Brain pericyte (primary cell): ENCODE measurements at places on chromosomes 12 and 14.

GRCh38 chr14:54936816-54937215 is 34.2 kb upstream of the GCH1 start:
- DNase-seq: no peak

DNA sequence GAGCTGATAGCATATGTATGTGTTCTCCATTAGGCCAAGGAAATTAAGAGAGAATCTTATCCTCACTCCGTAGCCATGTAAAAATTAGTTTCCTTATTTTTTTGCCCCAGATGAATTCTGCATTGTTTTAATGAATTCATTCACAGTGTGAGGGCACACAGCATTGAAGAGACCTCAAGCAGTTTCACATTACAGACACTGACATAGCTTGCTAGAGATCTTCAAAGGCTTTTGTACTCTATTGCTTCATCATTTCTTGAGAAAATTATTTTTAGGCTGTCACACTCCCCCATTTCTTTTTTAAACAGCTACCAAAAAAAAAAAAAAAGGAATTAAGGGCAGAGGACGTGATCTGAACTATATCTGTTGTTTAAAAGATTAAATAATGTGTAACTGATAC is 251.1 kb downstream of the BCAT1 start:
- no peak for DNase-seq

GRCh38 chr14:29584992-29585391 is 342.7 kb downstream of the PRKD1 start:
- peak; percentile 33 for DNase-seq

DNA sequence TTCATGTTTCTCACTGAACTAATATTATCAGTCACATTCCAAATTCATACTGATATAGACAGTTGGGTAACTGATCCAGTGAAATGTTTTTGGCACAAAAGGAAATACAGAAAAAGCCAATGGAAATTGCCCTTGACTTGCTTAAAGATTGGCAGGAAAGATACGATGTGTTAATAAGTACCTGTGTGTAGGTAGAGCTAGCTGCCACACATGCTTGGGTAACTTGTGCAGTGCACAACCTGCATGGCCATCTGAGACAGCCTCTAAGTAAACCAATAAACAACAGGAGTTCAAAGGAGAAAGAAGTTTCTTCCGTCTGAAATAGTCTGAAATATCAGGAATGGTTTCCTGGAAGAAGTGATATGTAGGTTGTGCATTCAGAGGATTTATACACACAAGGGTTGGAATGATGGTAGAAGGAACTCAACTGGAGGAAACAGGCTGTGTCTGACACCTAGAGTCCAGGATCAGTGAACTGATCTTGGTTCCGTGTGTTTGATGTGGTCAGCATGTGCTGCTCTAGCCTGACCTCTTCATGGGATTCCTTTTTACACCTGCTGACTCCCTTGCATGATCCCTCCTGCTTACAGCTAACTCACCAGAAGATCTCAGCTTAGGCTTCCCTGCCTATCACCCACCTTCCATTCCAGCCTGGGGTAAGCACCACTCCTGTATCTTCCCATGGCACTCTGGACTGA is 81.4 kb upstream of the KRR1 start:
- DNase-seq: no peak

- no peak for DNase-seq
These were observed 1004.4 kb upstream of the TMEM132C start for GRCh38 chr12:127262615-127263014.

DNA sequence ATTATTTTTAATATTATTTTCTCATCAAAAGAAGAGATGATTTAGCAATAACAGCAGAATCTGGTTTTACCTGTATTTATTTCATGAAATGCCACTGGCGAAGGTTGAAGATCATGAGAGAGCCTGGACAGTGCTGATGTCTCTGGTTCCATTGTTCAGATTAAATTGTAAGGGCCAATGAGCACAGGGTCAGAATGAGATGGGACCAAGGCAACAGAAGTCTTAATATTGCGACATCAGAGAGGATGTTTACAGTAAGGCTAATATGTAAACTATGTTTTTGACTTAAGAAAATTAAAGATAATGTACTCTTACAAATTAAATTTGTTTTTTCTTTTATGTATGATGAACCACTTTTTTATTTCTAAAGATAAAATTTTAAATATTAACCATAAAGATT is 35.2 kb upstream of the KLRD1 start:
- DNase-seq: no peak

DNA sequence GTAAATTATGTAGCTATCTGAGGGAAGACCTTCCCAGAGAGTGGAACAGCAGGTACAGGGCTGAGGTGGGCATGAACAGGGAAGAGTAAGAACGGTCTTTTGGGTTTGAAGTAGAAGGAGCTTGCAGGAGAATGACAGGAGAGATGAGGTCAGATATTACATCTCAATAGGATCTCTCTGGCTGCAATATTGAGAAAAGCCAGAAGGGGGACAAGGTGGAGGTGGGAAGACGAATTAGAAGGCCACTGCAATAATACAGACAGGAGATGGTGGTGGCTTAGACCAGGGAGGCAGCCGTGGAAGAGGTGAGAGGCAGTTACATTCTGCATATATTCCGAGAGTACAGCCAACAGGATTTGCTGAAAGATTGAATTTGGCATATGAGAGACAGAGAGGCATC is 310.2 kb downstream of the APAF1 start:
- no peak for DNase-seq

- no peak for DNase-seq
These were observed 456.9 kb downstream of the BCAT1 start for GRCh38 chr12:24491968-24492367.

GRCh38 chr12:13962699-13963098 is 18.7 kb downstream of the GRIN2B start:
- no peak for DNase-seq

DNA sequence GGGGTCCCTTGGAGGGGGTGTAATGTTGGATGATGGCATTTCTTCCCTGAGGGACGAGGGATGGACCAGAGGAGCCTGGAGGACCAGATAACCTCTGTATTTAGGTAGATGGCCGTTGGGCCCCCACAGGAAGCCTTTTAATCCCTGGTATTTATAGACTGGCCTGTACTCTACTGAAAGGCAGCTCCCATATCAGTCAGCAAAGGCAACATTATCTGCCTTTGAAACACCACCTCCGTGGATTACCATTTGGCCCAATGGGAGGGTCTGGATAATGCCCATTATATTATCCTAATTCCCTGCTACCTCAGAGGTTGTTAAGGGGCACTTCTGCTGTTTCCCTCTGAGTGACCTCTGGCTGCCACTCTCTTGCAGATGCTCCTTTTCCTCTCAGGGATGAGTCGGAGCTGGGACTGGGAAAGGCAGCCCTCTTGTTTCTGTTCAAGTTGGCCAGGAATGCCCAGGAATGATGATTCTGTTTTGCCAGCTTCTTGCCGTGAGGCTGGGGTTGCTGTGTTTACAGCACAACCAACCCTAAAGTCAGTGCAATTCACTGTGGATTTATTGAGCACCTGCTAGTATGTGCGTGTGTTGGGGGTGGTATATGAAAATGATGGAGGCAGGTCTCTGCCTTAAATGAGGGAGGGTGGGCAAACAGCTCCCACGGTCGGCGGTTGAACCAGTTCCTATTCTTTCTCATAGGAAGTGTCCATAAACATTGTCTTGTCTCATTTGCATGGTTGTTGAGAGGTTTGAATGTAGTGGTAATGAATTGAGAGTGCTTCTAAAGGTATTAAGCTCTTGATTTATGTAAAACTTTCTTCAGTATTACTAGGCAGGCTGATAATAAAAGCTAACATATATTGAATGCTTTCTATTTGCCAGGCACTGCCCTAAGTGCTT is 18.1 kb downstream of the SUSD6 start:
- no peak for DNase-seq

DNA sequence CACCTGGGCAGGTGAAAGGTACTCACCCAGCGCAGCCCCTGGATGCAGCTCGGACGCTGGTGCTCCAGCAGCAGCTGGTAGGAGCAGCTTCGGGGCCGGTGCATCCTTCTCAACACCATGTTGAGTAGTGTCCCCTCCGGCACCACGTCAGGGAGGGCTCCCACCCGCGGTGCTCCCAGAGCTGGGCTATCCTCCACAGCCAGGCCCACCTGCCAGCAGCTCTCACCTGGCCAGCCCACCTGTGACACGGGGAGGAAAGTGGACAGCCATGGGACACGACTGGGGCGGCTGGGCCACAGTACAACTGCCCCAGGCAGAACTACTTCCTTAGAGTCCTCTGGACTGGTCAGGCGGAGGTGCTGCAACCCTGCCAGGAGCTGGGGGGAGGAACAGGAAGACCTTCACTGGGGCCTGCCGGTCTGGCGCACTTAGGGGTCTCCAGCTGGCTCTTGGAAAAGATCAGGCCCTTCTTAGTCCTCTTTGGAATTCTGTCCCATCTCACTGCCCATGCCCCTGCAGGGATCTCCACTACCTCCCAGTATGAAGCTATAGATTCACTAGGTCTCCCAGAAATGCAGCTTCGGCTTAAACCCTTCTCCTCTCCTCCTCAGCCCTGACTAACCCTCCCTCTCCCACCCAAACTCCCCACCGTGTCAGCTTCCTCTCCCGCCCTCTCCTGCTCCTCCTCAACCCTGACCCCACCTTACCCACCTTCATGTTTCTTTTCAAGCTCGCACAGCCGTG is 668 bp downstream of the RAPGEF3 start:
- DNase-seq: no peak

DNA sequence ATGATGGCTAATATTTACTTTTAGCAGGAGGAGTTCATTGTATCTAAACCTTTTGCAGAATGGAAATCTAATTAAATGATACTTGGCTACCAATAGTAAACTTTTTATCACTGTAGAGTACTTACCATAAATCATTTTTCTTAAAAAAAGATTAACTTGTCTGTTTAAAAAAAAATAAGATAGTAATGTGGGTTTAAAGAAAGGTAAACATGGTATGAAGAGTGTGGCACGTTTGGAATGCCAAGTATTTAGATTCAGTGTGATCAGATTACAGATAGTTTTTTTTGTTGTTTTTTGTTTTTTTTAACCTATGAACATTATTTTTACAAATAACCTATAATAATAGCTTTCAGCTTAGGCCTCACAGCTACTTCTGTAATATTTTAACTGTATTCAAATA is 25.8 kb downstream of the KTN1 start:
- no peak for DNase-seq

- no peak for DNase-seq
These were observed 13.1 kb downstream of the DYNC1H1 start for GRCh38 chr14:101977311-101978071.
